SHP77 treated with DMSO at 0.1 percent for 48 hours (cell line): ENCODE measurements at places on chromosomes 13 and 19.

DNA sequence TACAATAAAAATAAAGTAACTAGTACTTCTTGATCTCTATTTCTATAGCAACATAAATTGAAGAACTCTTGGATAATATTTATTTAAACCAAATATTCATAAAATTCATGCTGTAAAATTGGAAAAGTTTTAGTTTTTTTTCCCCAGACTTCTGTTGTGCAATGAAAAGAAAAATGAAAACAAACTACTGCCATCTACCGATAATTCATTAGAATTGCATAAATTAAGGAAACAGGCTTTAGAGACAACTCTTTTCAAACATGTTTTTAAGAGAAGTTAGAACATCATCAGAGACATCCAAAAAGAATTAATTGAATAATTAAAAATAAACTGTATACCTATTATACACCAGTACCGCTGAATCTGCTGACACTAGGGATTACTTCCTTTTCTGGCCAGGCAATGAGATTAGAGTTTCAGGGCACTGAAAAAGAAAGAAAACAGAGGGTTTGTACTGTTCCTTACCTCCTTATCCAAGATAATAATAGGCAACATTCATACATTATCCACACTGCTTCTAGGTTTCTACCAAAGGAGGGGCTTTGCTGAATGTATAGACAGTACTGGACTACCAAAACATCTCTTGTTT lies 4.9 kb downstream of the CCDC122 start:
- DNase-seq: no peak

DNA sequence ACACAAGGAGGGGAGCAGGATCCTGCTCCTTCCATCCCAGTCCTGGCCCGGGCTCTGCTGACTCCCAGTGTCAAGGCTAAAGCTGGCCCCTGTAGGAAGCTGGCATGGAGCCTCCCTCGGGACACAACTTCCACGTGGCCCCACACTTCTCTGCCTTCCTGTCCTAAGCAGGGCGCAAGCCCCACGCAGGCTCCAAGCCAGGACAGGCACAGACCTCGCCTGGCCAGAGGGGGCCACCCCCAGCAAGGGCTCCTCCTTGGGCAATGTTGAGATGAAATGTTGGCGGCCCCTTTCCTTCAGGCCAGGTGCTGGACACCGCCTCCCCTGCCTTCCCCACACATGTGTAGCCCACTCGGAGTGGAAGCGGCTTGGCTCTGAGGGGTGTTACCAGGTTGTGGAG lies 66.6 kb downstream of the COL4A1 start:
- no peak for DNase-seq

DNA sequence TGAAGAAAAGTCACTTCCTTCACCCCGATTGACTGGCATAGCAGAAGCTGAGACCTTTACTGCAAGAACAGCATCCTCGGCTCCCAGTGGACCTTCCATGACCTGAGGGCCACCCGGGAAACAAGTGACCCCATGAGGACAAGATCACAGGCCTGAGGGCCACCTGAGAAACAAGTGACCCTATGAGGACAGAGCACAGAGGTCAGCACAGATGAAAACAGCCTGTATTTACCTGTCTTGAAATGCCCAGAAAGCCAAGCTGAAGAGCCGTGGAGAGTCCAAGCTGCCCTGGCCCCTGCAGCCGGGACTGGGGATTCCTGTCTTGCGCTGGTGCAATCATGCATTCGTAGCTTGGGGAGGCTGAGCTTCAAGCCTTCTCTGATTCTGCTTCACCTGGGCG lies 114.2 kb upstream of the SPACA7 start:
- no peak for DNase-seq

DNA sequence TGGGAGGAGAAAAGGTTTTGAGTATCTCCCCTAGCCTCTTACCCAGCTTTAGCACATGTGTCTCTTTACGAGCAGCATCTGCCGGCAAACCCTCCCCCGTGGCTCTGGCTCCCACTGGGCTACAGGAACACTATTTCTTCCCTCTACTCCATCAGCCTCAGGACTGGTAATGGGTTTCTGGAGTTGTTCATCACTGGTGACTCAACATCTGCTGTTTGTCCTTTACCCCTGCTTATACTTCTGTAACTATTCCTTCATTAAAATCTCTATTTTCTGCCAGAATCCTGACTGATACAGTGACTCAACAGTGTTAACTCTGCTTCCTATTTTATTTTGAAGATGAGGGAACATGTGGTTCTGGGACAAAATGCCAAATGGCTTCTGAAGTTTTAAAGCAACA lies 437.3 kb upstream of the HTR2A start:
- DNase-seq: no peak

- DNase-seq: no peak
Observed at GRCh38 chr19:15274477-15274876, 42.2 kb upstream of the EPHX3 start.

- DNase-seq: no peak
Observed at GRCh38 chr13:41054919-41055619, 6.2 kb upstream of the WBP4 start.

GRCh38 chr19:46639358-46640182 lies 3.6 kb upstream of the GNG8 start:
- no peak for DNase-seq
